ENCODE measurements at places on chromosomes 2 and 18.

GRCh38 chr2:27705851-27706622 is 42.3 kb downstream of the SLC4A1AP start:
- no peak for DNase-seq

DNA sequence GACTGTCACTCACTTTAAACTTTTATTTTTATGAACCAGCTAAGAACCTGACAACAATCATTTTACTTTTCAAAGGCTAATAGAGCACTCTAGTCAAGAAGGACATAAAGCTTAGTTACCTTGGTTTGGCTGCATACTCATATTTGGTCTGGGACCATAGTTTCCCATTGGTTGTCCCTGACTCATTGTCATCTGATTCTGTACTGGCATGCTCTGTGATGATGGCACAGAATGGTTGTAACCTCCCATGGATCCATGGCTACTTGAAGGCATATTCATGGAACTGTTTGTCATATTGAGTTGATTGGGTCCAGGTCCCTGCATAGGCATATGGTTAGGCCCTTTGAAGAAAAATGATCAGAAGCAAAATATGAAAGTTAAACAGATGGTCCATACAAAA is 37.9 kb downstream of the SS18 start:
- DNase-seq, result no peak

DNA sequence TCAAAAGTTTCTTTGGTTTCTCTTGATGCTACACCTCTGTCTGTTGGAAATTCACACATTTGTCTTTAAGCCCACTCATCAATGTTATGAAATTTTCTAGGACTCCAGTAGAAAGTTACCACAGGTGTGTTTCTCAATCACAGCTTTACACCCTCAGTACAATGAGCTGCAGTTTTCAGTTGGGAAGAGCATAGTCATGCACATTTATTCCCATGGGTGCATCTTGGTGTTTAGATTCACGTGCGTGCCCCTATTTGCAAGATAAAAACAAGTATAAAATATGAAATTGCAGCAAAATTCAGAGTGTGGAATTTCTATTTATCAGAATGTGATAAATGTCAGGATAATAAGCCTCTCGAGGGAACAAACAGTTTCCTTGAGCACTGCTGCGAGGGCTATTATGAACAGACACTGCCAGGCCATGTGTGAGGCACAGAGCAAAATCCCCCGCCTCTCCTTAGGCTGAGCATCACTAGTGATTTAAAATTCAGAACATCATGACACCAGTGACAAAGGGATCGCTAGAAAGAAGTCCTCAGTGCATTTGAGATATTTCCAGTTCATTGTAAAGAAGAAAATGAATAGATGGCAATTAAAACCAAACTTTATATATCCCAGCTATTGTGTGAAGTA is 512.2 kb upstream of the TCF4 start:
- no peak for DNase-seq

- no peak for DNase-seq
Measured at GRCh38 chr2:240647503-240648154, 22.3 kb downstream of the GPR35 start.

GRCh38 chr18:44871771-44872170 is 191.1 kb downstream of the SETBP1 start:
- DNase-seq, result no peak

- DNase-seq, result no peak
Measured at GRCh38 chr2:83665894-83666293, 793.2 kb downstream of the SUCLG1 start.

GRCh38 chr2:46072101-46072820 is 224.9 kb upstream of the EPAS1 start:
- DNase-seq, result no peak

DNA sequence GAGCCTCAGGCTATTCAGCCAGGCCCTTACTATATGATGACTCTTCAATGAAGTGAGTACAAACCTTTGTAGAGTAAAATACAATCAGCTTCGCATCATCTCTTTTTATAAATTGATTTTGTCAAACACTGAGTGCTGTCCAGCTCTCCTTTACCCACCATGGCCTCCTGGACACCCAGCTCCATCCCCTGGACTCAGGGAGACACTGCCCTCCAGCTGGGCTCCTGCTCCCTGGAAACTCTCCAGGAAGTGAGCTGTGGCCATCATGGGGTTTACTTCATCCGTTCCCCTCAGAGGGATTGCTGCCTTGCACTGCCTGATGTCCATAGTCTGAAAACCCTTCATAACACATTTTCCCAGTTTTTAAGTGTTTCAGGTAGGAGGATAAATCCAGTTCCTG is 82.5 kb upstream of the XIRP2 start:
- DNase-seq, result no peak

GRCh38 chr2:9258501-9258900 is 51.9 kb downstream of the ASAP2 start:
- no peak for DNase-seq

- DNase-seq, result no peak
Measured at GRCh38 chr2:104321116-104321795, 532.7 kb upstream of the POU3F3 start.

DNA sequence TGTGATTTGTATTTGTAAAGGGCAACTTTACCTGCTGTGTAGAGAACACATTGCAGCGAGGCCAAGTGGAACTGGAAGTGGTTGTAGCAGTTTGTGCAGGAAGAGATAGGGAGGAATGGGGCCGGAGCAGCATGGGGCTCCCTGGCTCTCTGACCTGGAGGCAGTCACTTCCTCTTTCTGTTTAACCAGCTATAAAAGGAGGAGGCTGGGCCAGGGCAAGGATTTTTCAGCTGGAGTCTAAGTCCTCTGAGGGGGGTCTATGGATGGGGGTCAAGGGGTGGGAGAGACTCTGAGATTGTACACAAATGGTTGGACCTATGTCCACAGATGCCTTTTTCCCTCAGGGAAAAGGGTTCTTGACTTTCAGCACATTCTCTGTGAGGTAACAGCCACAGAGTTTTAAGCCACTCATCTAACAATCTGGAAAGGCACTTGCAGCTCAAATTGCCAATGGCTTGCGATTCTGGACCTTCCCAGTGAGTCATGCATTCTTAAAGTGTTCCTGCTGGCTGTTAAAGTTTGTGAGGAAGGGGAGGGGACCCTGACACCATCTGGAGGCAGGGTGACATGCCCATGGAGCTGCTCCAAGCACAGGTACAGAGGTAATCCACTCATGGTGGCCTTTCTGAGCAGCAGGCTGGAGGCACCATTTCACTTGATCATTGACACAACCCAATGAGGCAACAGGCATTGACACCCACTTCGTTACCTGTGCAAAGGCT is 347.0 kb downstream of the CYRIA start:
- no peak for DNase-seq

GRCh38 chr2:12167525-12168317 is 421.3 kb downstream of the LPIN1 start:
- no peak for DNase-seq

- no peak for DNase-seq
Measured at GRCh38 chr2:237977380-237977779, 10.6 kb downstream of the UBE2F start.

DNA sequence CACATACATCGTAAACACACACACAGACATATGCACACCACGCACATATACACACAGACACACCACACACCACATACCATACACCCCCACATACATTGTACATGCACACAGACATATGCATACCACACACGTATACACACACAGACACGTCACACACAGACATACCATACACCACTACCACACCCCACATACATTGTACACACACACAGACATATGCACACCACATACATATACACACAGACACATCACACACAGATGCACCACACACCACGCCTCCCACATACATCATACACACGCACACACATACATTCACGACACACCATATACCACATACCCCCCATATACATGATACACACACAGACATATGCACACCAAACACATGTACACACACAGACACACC is 58.4 kb downstream of the KIF5C start:
- DNase-seq, result no peak

DNA sequence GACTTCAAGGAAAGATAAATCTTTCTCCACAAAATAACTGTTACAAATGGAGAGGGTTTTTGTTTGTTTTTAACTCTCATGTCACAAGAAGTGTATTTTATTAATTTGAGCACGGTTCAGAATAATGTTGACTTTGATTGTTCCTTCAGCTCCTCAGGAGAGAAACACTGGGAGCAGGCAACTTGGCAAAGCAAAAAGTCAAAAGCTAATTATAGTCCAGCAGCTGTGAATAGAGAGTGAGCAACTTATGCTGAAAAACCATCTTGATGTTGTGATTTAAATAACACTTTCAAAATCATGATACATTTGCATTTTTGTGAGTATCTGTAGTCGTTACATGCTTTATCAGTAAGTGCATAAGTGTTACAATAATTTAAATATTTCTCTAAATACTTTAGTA is 37.5 kb upstream of the TTN start:
- DNase-seq, result no peak

- DNase-seq, result no peak
Measured at GRCh38 chr2:239029958-239030357, 182.1 kb downstream of the TWIST2 start.

DNA sequence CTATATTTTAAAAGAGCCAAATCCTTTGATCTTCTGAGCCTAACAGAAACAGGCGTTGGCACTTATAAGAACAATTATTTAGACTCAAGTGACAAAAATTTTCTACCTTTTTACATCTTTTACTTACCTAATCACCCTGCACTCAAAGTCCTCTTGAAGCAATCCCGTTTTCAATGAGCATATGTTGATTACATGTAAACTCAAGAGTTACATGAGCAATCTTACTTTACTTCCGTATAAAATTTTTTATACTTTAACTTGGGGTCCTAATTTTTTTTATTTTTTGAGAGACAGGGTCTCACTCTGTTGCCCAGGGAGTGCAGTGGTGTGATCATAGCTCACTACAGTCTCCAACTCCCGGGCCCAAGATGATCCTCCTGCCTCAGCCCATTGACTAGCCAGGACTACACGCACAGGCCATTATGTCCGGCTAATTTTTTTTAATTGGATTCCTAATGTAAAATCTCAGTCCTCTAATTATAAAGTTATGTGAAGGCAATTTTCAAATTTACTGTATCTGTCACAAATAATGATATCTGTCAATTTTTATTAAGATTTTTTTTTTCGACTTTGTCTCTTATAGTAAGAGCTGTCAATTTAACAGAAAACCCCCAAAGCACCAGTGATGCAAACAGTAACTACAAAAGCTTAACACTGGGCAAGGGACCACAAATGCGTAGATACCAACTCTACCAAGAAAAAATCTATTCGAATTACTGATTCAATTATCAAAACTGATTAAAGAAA is 19.1 kb upstream of the STPG4 start:
- no peak for DNase-seq

GRCh38 chr2:16058256-16058655 is 117.9 kb downstream of the MYCN start:
- no peak for DNase-seq

GRCh38 chr2:8376603-8377410 is 305.0 kb upstream of the ID2 start:
- no peak for DNase-seq

DNA sequence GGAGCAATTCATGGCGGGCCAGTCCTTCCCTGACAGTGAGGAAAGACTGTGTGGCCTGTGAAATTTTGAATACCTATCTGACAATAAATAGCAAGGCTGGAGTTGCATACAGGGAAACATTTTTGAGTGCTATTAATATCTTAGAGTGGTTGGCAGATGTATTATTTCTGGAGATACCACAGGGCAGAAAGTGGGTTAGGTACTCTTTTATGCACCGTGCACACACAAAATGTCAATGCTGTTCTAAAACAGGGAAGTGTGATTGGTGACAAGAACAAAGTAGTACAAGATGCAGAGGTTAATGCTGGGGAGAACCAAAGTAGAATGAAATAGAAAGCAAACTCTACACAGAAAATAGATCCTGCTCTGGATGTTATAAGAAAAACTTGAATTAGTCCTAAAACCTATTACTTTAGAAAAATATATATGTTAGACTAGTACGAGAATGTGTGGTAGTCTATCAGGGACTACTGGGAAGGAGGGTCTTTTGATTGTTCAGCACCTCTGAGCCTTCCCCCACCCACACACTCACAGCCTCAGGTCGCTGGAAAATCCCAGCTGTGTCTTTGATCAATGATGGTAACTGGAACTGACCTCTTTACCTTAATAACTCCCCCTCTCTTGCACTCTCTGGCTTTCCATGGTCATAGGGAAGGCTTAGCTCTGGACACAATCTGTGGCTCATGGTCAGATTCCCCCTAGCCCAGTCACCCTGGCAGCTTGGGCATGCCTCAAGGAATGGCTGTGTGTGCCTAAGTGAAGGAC is 58.2 kb downstream of the SERPINB8 start:
- DNase-seq, result no peak
